Glomerular endothelial cell (primary cell): ENCODE measurements at places on chromosomes 7 and 10. TPM values are rescaled to one million over a fixed set of nuclear protein-coding genes. Genes with fewer than 3 reads are reported as not detected.

- DNase-seq = no peak
Observed at GRCh38 chr7:28433699-28434219, 21.4 kb downstream of the CREB5 start.

DNA sequence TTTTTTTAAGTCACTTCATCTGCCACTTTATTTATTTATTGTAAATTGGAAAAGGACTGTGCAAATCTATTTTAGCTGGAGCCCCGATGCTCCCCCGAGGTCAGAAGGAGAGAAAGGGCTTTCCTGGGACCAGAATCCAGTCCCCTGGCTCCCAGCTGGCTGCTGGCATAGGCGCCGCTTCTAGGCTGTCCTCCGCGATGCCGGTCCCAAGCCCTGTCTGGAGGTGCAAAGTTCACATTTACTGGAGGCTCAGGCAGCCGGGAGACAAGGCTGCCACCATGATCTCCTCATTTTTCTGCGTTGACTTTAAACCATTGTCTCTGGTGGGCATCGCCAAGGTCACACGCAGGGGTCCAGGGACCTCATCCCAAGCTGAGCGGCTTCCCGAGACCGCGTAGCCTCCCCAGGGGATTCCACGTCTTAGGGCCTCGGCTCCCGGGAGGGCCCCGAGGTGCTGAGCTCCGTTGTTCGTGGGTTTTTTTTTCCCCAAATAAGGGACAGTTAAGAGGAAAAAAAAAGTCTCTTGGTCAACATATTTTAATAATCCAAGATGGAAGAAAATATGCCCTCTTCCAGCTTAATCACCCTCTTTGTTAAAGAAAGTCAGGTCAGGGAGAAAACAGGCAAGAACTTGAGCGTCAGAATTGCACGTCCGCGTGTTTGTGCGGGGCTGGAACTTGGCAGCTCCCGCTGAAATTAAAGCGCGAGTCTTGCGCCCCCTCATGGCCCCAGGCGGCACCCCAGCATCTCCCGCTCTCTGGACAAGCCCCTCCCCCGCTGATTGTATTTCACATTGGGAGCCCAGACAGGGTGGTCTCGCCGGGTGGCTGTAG is 11.9 kb downstream of the RGR start:
- DNase-seq = no peak

DNA sequence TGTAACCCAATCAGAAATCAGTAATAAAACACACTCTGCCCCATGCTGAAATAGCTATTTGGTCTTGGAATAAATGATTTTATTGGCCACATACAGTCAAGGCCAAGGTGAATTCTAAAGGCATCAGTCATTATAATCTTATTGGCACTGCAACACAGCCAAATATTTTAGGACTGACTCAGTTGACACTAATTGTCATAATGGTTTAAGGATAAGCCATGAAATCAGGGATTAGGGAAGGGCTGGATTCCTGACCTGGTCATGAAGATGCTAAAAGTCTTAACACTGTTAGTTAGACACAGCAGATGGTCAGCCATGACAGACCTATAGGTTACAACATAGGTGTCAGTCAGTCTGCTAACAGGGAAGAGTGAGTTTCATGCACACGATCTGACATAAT is 330.3 kb upstream of the NPSR1 start:
- DNase-seq = no peak

- DNase-seq = no peak
Observed at GRCh38 chr10:59910867-59911266, 4.5 kb upstream of the CCDC6 start.

DNA sequence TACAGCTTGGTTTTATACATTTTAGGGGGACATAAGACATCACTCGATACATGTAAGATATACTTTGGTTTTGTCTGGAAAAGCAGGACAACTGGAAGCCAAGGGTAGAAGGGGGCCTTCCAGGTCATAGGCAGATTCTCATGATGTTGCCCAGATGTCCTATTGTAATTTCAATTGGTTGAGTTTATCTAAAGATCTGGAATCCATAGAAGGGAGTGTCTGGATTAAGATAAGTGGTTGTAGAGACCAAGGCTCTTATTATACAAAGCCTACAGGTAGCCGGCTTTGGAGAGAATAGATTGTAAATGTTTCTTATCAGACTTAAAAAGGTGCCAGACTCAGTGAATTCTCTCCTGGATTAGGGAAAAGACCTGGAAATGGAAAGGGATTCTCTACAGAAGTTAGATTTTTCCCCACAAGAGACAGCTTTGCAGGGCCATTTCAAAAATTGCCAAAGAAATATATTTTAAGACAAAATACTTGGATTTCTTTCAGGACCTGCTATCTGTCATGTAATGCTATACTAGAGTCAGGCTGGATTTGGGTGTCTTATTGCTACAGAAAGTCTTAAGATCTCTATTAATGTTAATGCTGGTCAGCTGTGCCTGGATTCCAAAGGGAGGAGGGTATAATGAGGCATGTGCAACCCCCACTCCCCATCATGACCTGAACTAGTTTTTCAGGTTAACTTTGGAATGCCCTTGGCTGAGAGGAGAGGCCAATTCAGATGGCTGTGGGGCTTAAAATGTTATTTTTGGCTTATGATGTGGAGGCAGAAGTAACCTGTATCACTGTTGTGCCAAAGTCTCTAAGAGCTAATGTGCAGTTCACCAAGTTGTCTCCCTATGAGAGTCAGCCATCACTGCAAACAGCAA is 511.1 kb upstream of the C7orf33 start:
- DNase-seq = no peak

DNA sequence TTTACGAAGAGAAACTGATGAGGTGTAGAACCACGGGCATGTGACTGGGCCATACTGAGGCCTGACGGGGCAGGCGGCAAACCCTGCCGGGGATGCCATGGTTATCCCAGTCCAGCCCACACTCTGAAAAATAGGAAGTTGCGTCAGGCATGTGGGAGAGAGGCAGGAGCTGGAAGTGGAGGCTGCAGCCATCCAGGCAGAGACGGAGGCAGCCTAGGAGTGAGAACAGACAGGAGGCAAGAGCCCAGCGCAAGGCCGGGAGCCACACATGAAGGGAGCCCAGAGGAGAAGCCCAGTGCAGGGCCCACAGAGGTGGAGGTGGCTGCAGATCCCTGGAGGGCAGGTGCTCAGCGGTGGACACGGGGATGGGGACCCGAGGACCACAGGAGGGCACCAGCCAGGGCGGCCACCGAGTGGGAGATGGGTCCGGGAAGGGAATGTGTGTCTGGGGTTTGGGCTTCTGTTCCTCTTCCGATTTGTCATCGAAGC is 175.2 kb upstream of the PPP2R2D start:
- no peak for DNase-seq

- DNase-seq = no peak
Observed at GRCh38 chr10:73931767-73932619, 21.1 kb downstream of the PLAU start.

DNA sequence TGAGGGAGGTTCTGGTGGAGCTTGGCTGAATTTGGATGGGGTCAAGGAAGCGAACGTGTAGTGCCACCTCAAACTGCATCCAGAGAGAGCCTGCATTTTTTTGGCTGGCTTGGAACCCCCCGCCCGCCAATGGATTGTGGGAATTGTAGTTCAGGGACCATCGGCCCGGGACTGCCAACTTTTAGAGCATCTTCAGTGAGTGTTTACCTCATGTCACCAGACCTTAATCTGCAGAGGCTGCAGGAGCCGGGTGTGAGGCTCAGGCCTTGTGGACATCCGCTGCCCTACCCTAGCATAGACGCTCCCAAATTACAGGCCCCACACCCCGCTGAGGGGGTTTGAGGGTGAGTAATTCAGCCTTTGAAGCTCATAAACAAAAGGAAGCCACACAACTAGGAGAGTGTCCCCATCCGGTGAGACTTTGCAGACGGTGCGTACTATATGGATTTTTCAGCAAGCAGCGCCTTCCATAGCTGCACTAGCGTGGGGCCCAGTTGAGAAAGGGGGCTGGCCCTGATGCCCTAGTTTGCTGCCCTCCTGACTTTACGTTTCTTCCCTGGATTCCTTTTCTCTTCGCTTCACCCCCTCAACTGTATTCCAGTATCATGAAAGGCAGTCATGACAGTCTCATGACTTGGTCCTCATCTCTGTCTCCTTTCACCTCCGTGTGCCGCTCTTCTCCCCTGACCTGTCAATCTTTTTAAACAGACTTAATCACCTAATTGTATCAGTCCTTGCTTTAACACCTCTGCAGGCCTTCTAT is 717 bp downstream of the CNPY4 start:
- no peak for DNase-seq

Gene SUPV3L1
- 19.8 and 23.7 TPM in 2 replicates for total RNA-seq

Gene COL26A1
- total RNA-seq = not detected in 2 replicates
